Naive B cell (primary cell): ENCODE measurements at places on chromosomes 12 and 14.

DNA sequence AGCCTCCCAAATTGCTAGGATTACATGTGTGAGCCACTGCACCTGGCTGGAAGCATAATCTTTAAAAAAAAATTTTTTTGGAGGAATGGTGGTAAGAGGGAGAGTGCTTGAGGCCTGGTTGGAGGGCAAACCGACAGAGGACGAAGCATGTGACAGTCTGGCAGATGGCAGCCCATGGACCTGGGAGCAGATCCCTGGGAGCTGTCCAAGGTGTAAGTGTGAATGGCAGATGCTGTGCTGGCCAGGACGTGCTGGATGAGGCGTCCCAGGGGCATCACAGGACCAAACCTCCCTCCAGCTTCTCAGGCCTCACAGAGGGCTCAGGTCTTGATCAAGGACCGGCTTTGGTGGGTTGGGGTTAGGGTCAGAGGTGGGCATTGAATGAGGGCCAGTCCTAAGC lies 128.4 kb upstream of the NCOR2 start:
- no peak for DNase-seq
- peaks cover 12% of the 10 kb centered on the region for H3K27me3 ChIP-seq
- no peaks in the 10 kb centered on the region for H3K36me3 ChIP-seq
- no peak overlapping the region for H3K4me3 ChIP-seq
- peaks cover 6% of the 10 kb centered on the region for H3K4me1 ChIP-seq

DNA sequence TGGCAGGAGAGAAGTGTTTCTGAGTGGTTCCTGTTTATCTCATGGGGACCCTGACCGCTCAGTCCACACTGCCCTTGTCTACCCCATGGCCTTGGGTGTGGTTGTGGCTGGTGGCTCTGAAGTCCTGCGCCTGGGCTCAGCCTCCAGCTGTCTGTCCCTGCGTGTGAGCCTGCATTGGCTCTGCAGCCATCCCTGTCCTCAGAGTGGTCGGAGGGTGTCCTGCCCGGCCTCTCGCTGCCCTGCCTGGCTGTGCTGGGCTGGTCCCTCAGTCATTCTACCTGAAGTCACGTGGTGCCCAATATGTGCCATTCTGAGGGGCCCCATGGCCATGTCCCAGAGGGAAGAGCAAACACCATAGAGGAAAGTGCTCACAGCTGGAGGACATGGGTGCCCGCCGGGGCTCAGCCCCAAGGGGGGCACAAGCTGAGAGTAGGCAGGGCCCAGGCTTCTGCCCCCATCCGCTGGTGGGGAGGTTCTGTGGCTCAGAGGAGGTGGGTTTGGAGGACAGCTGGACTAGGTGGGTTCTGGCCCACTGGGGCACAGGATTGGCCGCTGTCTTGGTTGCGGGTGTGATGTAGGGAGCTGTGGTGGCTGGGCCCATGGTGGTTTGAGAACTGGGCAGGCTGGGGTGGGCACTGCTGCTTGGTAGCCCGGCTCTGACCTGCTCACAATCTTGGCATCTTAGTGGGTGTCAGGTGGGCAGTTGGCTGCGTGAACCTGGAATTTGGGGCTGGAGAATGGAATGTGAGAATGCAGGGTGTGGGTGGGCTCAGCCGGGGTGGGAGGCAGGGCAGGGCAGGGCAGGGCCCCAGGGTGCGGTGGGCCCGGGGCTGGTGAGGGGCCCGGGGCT lies 11.6 kb downstream of the TEDC1 start:
- DNase-seq, result no peak
- no peaks in the 10 kb centered on the region for H3K36me3 ChIP-seq
- peaks cover under 1% of the 10 kb centered on the region for H3K27me3 ChIP-seq
- peak overlapping the region; percentile 41 for H3K4me3 ChIP-seq
- no peak overlapping the region for H3K27ac ChIP-seq

- no peaks in the 10 kb centered on the region for H3K36me3 ChIP-seq
- H3K4me1 ChIP-seq, result peaks cover 16% of the 10 kb centered on the region
- peak overlapping the region; percentile 98 for H3K27ac ChIP-seq
- peaks cover 8% of the 10 kb centered on the region for H3K27me3 ChIP-seq
Measured at GRCh38 chr14:97177016-97177415, 379.8 kb downstream of the VRK1 start.

GRCh38 chr12:106358396-106359241 lies 1.1 kb downstream of the POLR3B start:
- H3K4me1 ChIP-seq, result peaks cover 19% of the 10 kb centered on the region
- no peak for DNase-seq
- H3K36me3 ChIP-seq, result no peaks in the 10 kb centered on the region
- H3K4me3 ChIP-seq, result peak overlapping the region; percentile 96
- H3K27me3 ChIP-seq, result no peaks in the 10 kb centered on the region
- H3K27ac ChIP-seq, result peak overlapping the region; percentile 68

GRCh38 chr12:6954316-6955107 lies 3.4 kb downstream of the PTPN6 start:
- DNase-seq, result no peak
- peak overlapping the region; percentile 99 for H3K4me3 ChIP-seq
- H3K27me3 ChIP-seq, result no peaks in the 10 kb centered on the region
- H3K36me3 ChIP-seq, result peaks cover 25% of the 10 kb centered on the region

- no peak overlapping the region for H3K4me3 ChIP-seq
- no peak for DNase-seq
- H3K36me3 ChIP-seq, result no peaks in the 10 kb centered on the region
- H3K4me1 ChIP-seq, result no peaks in the 10 kb centered on the region
- no peak overlapping the region for H3K27ac ChIP-seq
- no peaks in the 10 kb centered on the region for H3K27me3 ChIP-seq
Measured at GRCh38 chr12:18953505-18953904, 176.0 kb upstream of the PLEKHA5 start.

GRCh38 chr14:93734086-93734822 lies 54.0 kb downstream of the PRIMA1 start:
- no peak for DNase-seq
- H3K27me3 ChIP-seq, result peaks cover 4% of the 10 kb centered on the region
- no peak overlapping the region for H3K4me3 ChIP-seq
- H3K4me1 ChIP-seq, result no peaks in the 10 kb centered on the region

DNA sequence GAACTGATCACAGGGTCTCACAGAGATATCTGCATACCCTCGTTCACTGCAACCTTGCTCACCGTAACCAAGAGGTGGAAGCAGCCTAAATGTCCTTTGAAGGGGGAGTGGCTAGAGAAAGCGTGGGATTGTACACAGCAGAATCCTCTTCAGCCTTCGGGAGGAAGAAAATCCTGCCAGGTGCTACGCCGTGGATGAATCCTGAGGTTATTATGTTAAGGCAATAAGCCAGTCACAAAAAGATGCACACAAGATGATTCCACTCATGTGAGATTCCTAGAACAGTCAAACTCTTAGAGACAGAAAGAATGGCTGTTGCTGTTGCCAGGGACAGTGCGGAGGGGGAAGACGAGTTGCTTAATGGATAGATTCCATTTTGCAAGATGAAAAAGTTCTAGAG lies 39.6 kb upstream of the SFSWAP start:
- peaks cover 13% of the 10 kb centered on the region for H3K36me3 ChIP-seq
- DNase-seq, result no peak
- no peak overlapping the region for H3K4me3 ChIP-seq
- no peak overlapping the region for H3K27ac ChIP-seq
- peaks cover 9% of the 10 kb centered on the region for H3K4me1 ChIP-seq

GRCh38 chr14:105902131-105902898 lies 375.9 kb downstream of the TMEM121 start:
- DNase-seq, result no peak
- H3K4me3 ChIP-seq, result peak overlapping the region; percentile 79
- no peaks in the 10 kb centered on the region for H3K4me1 ChIP-seq
- H3K27me3 ChIP-seq, result no peaks in the 10 kb centered on the region
- H3K36me3 ChIP-seq, result no peaks in the 10 kb centered on the region
- H3K27ac ChIP-seq, result peak overlapping the region; percentile 77

- H3K27me3 ChIP-seq, result no peaks in the 10 kb centered on the region
- H3K36me3 ChIP-seq, result no peaks in the 10 kb centered on the region
- no peaks in the 10 kb centered on the region for H3K4me1 ChIP-seq
Measured at GRCh38 chr12:19869413-19869812, 430.1 kb downstream of the AEBP2 start.

DNA sequence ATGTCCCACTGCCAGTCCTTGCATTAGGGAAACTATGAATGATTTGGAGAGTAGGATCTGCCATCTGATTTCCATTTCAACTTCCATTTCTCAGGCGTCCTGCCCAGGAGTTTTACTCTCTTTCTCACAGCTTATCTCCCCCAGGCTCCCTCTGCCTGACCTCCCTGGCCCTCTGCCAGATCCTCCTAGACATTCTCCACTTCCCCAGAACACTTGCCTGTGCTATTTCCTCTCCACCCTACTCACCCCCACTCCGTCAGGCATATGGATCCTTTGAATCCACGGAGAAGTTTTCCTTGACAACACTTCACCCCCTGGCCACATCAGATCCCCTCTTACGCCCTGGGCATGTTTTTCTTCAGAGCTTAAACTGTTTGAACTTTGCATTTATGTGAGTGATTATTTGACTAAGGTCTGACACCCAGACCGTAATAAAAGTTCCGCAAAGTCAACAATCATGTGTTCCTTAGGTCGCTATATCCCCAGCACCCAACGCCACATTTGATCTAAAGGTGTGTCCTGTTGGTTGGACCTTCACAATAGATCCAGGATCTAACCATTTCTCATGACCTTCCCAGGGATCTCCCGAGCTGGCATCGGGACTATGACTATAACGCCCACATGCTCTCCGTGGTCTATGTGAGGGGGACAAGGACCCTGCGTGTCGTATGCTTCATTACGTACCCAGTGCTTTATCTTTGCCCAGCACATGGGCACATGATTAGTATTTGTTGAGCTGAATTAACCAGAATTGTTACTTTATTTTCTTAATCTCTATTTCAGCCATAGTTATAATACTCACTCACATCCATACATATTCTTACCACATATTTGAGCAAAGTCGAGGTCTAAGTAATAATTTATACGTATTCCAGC lies 255.8 kb upstream of the FOXN3 start:
- H3K27ac ChIP-seq, result no peak overlapping the region
- no peak for DNase-seq
- H3K36me3 ChIP-seq, result no peaks in the 10 kb centered on the region

GRCh38 chr12:54765652-54766051 lies 88.7 kb upstream of the MUCL1 start:
- H3K4me1 ChIP-seq, result no peaks in the 10 kb centered on the region
- DNase-seq, result no peak
- H3K36me3 ChIP-seq, result no peaks in the 10 kb centered on the region

DNA sequence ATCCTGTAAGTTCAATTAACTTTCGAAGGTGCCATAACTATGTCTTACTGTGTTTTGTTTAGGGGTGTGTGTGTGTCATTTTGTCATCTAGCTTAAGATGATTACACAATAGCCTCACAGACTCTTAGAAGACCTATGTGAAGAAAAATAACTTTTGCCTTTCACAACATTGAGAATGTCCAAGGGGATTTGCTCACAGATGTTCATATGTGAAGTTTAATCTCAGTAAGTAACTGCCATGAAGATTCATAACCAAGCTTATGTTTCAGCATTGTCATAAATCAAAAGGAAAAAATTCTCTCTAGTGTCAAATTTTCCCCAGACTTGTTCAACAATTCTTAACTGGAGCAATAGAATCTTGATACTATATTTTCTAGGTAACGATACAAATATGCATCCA lies 226.1 kb upstream of the PRKD1 start:
- no peaks in the 10 kb centered on the region for H3K27me3 ChIP-seq
- H3K27ac ChIP-seq, result no peak overlapping the region
- H3K36me3 ChIP-seq, result no peaks in the 10 kb centered on the region
- no peak for DNase-seq
- no peak overlapping the region for H3K4me3 ChIP-seq

- no peak for DNase-seq
- H3K4me3 ChIP-seq, result no peak overlapping the region
- H3K36me3 ChIP-seq, result no peaks in the 10 kb centered on the region
- no peaks in the 10 kb centered on the region for H3K4me1 ChIP-seq
- H3K27me3 ChIP-seq, result peaks cover 6% of the 10 kb centered on the region
Measured at GRCh38 chr14:81062816-81063215, 107.4 kb downstream of the TSHR start.

DNA sequence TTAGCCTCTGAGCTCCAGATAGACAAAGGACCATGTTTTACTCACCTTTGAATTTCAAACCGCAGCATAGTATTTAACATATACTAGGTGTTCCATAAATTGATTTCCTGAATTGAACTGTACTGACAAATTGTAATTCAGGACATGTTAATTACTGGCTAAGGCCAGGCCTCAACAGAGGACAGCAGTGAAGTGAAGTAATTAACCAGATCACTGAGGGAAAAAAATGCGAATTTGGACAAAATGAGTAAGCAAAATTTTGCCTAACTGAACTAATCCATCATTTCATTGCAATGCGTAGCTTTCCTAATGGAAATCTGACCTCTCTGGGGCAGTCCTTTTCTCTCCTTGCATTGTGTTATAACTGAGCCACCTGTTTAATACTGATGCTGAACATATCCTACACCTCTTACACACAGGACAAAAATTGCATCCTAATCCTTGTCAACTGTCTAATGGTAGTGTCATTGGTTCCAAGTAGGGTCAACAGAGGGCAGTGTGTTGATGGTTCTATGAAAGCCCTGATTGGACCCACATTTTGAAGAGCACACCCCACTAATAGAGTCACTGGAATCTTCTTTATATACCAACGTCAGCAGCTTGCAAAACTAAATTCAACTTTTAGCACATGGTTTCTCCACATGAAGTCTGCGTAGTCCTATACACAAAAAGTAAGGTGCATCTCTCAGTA lies 148.4 kb downstream of the SLC25A21 start:
- DNase-seq, result no peak
- H3K27me3 ChIP-seq, result no peaks in the 10 kb centered on the region
- no peaks in the 10 kb centered on the region for H3K4me1 ChIP-seq
- H3K36me3 ChIP-seq, result no peaks in the 10 kb centered on the region

GRCh38 chr14:100129161-100129589 lies 30.3 kb downstream of the DEGS2 start:
- DNase-seq, result no peak
- peaks cover 8% of the 10 kb centered on the region for H3K36me3 ChIP-seq
- no peak overlapping the region for H3K4me3 ChIP-seq

- H3K27me3 ChIP-seq, result peaks cover 25% of the 10 kb centered on the region
- no peak overlapping the region for H3K4me3 ChIP-seq
- no peak overlapping the region for H3K27ac ChIP-seq
- DNase-seq, result no peak
- peaks cover 10% of the 10 kb centered on the region for H3K36me3 ChIP-seq
- peaks cover 18% of the 10 kb centered on the region for H3K4me1 ChIP-seq
Measured at GRCh38 chr12:49964849-49965624, 3.4 kb downstream of the AQP5 start.

DNA sequence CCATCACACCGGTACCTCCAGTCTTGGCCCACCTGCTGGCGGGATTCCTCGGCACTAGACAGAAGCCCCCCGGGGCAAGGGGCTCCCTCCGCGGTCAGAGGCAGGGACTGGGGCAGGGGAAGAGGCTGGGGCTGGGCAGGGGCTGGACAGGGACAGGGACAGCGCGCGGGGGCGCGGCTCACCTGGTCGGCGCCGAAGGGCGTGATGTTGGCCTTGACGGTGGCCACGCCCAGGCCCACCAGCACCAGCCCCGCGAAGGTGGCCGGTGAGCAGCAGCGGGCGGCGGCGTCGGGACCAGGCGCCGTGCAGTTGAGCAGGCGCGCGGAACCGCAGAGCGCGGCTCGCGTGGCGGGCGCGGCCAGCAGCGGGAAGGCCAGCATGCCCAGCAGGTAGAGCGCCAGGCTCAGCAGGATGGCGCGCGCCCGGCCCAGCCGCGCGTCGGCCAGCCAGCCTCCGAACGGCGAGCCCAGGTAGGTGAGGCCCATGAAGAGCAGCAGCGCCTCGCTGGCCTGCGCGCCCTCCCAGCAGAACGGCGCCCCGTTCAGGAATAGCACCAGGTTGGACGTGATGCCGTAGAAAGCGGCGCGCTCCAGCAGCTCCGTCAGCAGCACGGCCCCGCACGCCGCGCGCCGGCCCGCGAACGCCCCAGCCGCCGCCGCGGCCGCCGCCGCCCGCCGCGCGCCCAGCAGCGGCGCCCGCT lies 392 bp downstream of the SLC15A4 start:
- peak overlapping the region; percentile 81 for H3K27ac ChIP-seq
- peaks cover 42% of the 10 kb centered on the region for H3K4me1 ChIP-seq
- no peaks in the 10 kb centered on the region for H3K27me3 ChIP-seq
- H3K36me3 ChIP-seq, result no peaks in the 10 kb centered on the region
- H3K4me3 ChIP-seq, result peak overlapping the region; percentile 86
